Stimulated activated CD8-positive, alpha-beta memory T cell treated with anti-CD3 and anti-CD28 coated beads, Interleukin-4, amount 100 ng/mL, for 4 hours (primary cell): ENCODE measurements at places on chromosomes 1 and 21.

- DNase-seq = no peak
Observed at GRCh38 chr1:227897704-227898438, 49.9 kb downstream of the WNT9A start.

- DNase-seq = no peak
Observed at GRCh38 chr1:231688989-231689388, 62.4 kb downstream of the DISC1 start.

DNA sequence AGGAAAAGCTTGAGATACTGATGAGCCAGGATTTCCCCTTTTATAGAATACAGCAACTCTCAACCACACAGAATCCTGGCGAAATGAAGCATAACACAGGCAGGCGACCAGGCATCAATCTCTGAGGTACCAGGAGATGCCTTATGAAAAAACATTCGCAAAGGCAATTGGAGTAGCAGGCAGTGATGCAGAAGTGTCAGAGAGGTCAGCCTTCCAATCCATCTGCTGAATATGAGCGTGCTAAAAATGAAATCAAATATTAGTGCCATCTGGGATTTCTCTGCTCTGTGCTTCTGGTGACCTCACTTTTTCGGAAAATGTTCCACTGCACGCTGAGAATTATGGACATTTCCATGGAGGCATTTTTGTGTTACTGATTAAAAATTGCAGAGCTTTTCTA, 258.8 kb downstream of the VAV3 start:
- DNase-seq = no peak

DNA sequence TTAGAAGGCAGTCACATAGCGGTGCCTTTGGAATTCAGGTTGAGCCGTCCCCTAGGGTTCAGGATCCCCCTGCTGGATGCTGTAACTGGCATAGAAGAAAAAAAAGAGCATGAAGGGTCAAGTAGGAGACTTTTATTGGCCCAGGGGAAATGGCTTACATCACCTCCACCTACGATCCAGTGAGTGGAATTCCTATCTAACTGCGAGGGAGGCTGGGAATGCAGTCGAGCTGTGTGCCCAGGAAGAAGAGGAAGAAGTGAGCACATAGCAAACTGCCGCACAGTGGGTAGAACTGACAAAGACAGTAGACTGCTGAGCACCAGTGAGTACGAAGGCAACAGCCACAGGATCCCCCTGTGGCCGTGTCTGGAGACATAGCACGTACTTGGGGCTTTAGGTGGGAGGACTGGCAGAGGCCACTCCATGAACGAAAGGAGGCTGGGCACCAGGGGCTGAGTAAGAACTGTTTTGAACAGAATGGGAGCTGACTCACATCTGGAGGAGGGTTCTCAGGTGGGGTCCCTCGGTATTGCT, 79.2 kb downstream of the RNF220 start:
- DNase-seq = no peak

DNA sequence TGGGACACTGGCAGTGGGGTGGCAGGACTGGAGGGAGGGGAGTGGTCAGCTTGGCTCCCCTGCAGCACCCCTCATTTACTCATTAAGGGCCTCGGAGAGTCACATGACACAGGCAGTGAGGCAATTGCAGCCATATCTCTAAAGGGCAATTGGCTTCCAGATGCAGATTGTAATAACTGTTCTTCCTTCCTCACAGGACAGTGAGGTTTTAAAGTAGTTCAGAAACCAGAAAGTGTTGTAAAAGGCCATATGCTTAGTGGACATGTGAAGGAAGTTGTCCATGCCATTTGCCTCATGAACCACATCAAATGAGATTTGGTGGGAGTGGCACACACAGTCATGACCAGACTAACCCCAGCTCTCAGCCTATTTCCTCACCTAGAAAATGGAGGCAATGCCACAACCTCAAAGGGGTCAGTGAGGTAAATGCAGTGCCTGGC, 11.1 kb downstream of the MTX1 start:
- DNase-seq = no peak

DNA sequence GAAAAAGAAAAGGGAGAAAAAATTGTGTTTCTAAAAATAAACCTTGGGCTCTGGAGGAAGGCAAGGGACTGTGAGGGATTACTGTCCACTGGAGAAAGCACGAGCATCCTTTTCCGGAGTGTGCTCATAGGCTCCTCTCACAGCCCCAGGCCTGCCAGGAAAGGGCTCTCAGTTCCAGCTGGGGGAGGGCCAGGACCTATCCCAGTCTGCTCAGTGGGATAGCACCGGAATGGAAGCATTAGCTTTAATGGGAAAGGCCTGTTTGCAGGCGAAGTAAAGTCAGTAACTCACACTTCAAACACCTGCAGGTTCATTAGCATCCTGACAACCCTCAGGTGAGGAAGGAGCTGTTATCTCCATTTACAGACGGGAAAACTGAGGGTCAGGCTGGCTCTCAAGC, 113.9 kb upstream of the USP24 start:
- DNase-seq = no peak

GRCh38 chr1:156664767-156665411, 12.3 kb downstream of the NES start:
- no peak for DNase-seq

DNA sequence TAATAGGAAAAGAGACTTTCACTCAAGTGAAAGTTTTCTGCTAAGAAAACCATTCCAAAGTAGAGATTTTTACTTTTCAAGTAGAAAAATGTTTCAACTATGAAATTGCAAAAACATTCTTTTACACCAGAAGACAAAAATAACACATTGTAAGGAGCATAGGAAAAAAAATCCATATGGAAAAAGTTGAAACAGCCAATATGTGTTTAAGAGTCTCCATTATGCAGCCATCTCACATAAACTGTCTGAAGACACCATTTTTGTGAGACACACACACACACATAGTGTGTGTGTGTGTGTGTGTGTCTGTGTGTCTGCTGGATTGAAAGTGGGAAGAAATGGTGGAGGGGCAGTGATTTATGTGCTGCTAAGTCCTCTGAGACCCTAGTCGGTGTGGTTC, 162.1 kb downstream of the HHAT start:
- no peak for DNase-seq

DNA sequence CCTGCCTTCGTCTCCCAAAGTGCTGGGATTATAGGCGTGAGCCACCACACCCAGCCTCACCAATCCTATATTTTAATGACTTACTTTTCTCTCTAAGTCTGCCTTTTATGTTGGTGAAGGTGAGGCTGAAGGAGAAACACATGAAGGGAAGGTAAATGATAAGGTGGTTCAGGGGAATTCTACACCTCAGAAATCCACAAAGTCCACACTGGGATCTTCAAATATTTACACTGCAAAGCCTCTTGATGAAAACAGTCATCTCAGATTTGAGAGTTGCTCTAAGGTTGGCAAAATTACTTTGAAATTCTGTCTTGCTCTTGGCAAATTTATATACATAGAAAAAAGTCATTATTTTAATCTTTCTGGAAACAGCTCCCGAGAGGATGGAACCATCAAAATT, 42.0 kb upstream of the CACHD1 start:
- DNase-seq = no peak

- no peak for DNase-seq
Observed at GRCh38 chr21:43192501-43193081, 23.8 kb downstream of the CRYAA start.

DNA sequence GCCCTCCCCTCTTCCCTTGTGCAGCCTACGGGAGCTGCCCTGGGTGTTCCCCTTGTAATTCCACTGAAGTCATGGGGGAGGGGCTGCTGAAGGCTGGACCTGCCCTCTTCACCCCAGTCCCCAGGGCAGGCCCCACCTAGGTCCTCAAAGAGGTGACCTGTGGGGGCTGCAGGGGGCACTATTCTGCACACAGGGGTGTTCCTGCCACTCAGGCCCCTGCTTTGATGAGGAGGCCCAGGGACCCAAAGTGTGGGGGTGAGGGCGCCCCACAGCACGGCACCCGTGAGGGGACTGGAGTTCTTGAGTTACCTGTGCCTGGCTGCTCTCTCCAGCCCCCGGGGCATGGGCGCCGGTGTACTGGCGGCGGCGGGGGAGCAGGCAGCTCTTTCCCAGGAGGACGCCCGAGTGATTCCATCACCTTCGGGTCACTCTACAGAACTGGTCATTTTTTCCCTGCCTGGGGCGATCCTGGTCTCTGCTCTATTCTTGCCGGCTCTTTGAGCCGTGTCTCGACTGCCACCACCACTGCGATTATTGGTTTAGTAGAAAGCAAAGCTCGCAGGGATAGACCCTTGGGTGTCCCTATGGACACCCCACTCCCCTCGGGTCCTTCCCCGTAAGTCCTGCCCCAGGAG, 6.9 kb upstream of the PRDM16 start:
- DNase-seq = no peak

DNA sequence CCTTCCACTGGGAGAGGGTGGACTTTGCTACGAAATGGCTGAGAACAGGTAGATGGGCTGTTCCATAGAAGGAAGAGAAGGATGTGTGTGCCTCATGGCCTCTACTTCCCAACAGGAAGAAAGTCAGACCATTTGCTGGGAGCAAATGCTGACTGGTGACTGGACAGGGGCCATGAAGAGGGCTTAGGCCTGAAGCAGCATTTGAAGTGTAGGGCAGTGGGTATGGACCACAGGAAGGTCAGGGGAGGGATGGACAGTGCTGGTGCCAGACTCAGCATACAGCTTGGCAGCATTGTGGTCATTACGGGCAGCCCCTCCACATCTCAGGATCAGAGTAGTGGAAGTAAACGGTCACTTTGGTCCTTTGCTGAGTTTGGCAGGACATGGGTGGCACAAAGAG, 275.7 kb downstream of the MATN1 start:
- no peak for DNase-seq

DNA sequence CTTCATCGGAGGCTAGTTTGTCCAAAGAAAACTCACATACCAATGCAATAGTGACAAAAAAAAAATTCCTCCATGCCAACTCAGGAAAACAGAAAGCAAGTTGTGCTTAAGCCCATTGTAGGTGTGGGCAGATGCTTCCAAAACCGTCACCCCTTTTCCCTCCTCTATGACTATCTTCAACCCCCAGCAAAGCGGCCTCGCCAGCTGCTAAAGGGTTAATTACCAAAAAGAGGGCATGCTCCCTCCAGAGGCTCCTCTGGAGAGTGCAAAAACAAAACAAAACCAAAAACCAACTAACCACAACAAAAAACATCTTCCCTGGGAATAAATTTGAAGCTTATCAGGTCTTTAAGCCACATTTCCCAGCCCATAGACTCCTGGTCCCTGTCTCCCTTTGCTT, 1.2 kb downstream of the LMOD1 start:
- no peak for DNase-seq

DNA sequence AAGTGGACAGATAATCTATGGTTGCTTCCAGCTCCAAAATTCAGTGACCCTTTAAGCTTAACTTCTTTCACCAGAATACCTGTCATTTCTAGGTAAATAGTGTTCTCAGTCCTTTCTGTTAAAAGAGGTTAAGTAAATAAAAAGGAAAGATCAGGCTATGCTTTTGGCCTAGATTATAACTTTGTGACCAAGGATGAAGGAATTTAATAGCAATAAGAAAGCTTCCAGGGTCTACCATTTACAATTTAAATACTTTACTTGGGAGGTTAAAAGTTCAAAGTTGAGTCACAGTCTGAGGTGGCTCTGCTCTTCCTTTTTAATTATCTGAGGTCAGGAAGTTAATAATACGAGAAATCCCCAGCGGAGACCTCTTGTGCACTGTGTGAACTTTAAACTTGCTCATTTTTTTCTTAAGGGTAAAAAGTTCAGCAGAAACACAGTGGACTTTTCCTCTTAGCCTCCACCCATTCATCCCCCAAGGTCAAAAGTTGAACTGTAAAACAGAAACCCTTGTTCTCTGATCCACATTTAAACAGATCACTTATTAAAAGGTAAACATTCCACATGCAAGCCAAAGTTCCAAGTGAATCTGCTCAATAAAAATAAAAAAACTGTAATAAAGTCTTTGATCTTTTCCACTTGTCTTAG, 187.1 kb downstream of the NRIP1 start:
- no peak for DNase-seq

GRCh38 chr1:42422737-42423136, 33.1 kb downstream of the ZMYND12 start:
- no peak for DNase-seq

GRCh38 chr1:175471039-175471800, 272.2 kb downstream of the TNR start:
- no peak for DNase-seq

DNA sequence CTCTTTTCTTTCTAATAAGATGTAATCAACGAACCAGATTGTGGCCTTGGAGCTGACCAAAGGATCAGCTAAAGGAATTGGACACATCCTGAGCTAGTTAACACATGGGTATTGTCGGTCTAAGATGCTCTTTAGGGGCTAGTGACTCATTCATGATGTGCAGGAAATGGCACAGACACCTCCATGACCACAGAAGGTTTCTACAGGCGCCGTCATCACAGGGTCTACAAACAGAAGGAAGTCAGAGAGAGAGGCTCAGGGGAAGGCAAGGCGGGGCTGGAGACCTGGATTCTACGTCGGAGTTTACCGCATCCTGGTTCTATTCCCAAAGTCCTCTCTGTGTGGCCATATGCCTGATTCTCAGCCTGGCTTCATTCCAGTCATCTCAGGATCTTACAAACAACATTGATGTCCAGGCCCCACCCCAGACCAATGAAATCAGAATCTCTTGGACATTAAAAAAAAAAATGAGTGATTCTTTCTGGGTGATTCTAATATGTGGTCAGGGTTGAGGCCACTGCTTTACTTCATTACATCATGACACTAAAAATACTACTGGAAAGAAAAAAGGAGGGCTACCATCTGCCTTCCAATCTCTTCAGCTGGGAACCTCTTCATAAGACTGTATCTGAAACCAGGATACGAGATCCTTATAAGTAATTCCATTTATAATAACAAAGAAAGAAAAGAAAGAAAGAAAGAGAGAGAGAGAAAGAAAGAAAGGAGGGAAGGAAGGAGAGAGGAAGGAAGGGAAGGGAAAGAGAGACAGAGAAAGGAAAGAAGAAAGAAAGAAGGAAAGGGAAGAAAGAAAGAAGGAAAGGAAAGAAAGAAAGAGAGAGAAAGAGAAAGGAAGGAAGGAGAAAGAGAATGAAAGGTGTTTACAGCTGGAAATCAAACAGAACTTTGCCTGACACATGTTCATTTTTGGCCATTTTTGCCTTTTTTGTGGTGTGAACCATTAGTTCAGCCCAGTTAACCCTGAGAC, 11.6 kb upstream of the KCNJ15 start:
- DNase-seq = peak; percentile 9

DNA sequence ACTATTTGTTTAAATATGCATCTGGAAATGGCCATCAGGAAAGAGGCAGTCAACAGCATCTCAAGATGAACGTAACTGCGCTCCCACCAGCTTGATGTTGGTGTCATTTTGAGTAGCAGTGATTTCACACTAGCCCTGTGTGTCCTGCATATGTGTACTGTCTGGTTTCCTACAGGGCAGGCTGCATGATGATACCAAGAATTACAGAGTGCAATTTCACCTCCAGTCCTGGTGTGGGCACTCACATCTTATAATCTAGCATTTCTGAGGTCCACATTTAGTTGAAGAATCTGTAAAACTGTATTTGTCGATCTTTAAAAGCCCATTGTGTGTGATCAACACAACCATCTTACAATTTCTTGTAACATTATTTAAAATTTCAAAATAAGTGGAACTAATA, 336.4 kb downstream of the PAPPA2 start:
- DNase-seq = no peak

DNA sequence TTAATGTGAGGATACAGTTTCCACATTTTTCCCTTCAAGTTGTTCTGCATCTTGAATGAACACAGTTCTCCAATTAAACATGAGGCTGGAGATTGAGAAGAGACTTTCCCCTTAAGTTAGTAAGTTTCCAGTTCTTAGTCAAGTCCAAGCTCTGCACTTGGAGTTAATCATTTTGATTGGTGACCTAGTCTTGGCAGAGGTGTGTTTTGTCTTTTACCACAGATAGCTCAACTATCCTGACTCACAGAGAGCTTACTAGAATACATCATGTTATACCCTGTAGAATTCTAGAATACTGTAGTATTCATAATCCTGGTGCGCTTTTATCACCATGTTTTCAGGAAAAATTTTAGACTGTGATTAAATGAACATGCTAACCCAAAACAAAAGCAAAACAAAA, 129.2 kb downstream of the CYYR1 start:
- DNase-seq = no peak
